ENCODE measurements at places on chromosomes 7 and 10.

- no peak for DNase-seq
Observed at GRCh38 chr7:39406467-39406866, 159.7 kb upstream of the YAE1 start.

- no peak for DNase-seq
Observed at GRCh38 chr7:88350118-88350517, 43.4 kb upstream of the STEAP4 start.

DNA sequence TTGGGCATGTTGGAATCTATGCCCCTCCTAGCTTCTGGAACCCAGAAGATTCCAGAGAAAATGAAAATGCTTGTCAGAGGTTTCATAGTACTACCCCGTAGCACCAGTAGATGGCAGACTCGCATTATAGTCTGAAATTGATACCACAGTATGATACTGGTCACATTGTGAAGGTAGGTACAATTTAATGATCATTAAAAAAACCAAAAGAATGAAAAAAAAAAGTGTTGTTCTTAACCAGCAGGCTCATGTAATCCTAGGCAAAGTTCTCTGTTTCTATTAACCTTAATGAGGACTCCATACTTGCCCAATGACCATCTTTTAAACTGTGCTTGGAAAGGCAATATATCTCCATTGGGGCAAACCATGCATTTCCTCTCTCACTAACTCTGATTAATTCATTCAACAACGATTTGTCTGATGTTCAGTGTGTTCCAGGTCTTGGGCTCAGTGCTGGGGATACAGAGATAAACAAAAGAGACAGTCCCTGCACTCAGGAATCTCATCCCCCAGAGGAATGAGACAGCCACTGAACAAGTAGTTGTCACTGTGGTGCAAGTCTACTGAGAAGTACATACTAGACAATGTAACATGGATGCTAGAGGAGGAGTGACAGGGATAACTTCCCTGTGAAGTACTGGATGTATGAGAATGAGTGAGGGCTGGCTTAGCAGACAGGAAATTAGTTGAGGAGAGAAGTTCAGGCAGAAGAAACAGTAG is 223.5 kb upstream of the PHYHIPL start:
- DNase-seq, result no peak

- DNase-seq, result no peak
Observed at GRCh38 chr7:95478272-95479037, 7.3 kb upstream of the ASB4 start.

- DNase-seq, result no peak
Observed at GRCh38 chr7:151566897-151567320, 47.2 kb upstream of the RHEB start.

DNA sequence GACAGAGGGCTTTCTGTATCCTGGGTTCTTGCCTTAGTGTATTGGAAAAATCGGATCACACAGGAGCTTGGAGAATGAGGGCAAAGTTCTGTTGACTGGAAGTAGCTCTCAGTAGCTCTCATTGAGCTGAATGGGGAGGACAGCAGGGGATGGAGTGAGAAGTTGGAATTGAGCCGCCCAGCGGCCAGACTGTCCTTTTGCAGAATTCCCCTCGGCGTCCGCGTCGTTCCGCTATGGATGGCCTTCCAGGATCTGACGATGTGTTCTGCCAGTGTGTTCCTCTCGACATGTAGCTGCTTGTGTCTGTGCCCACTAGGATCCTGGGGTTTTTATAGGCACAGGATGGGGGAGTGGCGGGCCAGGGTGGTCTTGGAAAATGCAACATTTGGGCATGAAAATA is 351.8 kb upstream of the SEMA3A start:
- DNase-seq, result no peak

GRCh38 chr10:133460208-133460769 is 6.5 kb downstream of the SCART1 start:
- DNase-seq, result no peak

GRCh38 chr7:141874787-141875186 is 33.5 kb upstream of the PRSS37 start:
- no peak for DNase-seq

DNA sequence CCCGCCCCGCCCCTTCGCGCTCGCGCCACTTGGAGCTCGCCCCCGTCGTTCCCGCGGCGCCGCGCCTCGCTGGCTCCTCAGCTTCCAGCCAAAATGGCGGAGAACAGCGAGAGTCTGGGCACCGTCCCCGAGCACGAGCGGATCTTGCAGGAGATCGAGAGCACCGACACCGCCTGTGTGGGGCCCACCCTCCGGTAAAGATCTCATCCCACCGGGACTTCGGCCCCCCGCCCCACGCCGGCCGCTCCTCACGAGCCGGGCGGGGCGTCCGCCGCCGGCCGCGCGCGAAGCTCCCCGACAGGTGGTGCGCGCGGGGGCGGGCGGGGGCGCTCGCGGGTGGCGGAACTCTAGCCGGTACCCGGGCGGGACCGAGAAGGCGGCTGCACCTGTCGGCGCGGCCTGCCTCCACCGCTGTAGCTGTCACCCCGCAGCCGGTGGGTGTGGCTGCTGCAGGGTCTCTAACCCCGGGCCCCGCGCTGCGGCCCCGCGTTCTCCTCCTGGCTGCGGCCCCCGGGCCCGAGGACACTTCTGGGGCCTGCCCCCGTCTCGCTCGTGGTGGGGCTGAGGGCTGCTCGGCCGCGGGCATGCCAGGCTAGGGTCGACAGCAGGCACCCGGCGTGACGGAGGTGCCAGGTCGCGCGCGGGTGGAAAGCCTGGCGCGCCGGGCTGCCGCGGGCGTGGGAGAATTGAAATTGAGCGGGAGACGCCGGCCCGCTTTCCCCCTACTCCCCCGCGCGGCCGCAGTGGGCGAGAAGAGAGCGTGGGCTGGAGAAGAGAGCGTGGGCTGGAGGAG is at the start of gene EXOC6:
EXOC6 (plus strand) TSS at position 80 of the 793 bp plus-strand sequence; CDS start at position 94, 14 bp downstream.
- peak; percentile 89 for DNase-seq

DNA sequence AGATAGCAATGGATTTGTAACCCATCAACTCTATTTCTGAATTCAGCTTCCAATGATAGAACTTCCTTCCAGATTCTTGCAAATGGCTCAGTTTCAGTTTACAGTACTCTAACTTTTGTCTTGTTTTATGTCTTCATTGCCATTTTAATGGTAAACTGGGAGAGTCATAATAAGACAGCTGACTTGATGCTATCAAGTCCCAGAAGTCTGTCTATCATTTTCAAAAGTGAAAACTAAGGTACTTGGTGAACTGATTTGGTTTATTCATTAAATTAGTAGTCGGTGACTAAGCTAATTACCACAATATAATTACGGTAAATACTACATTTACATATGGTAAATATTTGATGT is 25.0 kb downstream of the RTKN2 start:
- DNase-seq, result no peak

DNA sequence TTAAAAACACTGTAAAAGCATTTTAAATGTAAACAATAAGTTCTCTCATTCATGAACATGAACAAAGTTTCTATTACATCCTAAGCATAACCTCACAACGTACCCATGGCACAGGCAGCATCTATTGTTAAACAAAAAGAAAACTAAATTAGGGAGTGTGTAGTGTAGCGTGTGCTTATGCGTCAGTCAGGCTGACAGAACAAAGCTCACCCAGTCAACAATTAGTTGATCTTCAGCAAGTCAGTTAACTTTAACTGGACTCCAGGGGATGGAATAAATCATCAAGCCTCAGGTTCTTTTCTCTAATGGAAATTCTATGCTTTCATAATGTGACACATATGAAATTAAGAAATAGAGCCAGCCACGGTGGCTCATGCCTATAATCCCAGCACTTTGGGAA is 91.6 kb upstream of the ODAD2 start:
- DNase-seq, result no peak

GRCh38 chr10:129450391-129450790 is 16.6 kb upstream of the MGMT start:
- no peak for DNase-seq

DNA sequence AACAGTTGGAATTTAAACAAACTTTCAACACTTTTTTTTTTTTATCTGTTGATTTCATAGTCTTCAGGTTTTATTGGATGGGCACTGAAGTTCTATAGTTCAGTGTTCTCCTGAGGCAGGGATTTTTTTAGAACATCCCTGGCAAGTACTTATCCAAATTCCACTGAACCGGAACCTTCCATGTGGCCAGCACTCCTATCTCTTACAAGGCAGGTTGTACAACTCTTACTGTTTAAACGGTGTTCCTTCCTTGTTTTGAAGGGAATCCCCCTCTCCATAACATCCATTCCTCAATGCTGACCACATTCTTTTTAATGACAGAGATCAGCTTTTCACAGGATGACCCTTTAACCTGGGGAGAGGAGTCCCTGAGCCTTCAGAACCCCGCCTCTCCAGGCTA is 238.9 kb upstream of the CTBP2 start:
- no peak for DNase-seq

GRCh38 chr7:66055321-66055956 is 20.2 kb upstream of the ASL start:
- no peak for DNase-seq

GRCh38 chr7:2037301-2037807 is 195.4 kb downstream of the MAD1L1 start:
- peak; percentile 72 for DNase-seq

- DNase-seq, result no peak
Observed at GRCh38 chr7:4461531-4461930, 220.6 kb upstream of the FOXK1 start.
